ENCODE measurements at places on chromosomes 16 and 17.

- no peak for DNase-seq
Observed at GRCh38 chr17:82399041-82399441, 19.1 kb upstream of the HEXD start.

DNA sequence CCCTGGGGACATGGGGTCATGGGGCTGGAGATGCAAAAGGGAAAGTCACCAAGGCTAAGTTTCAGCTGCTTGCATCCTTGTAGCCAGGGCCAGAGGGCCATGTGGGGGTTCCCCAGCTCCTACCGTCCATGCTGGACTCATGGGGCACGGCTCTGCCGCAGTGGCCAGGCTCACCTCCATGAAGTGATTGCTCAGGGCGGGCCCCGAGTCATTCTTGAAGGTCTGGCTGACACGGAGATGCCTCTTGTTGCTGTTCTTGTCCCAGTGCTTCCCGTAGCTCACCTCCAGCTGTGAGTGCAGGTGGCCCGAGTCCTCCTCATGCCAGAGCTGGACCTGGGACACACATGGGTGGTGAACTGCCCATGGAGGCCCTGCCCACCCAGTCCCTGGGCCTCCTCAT, 114.5 kb downstream of the RMI2 start:
- no peak for DNase-seq

DNA sequence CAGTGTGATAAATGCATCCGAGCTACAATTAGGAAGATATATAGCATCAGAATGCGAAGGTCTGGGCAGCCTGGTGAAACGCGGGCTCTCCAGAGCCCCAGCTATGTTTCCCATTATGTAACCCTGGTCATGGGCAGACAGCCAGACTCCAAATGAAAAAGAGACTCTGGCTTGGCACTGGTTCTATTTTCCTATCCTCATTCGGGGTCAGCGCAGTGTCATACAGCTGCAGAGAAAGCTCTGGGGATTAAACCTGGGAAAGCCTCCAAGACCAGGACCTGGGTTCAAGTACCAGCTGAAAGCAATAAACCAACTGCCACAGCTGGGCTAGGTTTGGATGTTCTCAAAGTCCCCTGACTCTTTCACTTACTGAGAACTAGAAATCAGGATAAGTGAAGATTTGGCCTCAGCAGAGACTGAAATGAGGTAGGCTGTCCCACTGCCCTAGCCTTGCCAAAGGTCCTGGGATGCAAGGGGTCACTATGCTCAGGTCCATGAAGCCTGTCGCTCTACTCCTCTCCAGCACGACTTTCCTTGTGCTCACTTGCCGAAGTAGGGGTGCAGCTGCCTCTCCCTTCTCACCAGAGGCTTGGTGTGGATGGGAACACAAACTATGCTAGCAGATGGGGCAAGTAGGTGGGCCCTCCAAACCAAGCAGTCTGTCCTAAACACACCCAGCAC, 123.8 kb downstream of the SMG6 start:
- no peak for DNase-seq

DNA sequence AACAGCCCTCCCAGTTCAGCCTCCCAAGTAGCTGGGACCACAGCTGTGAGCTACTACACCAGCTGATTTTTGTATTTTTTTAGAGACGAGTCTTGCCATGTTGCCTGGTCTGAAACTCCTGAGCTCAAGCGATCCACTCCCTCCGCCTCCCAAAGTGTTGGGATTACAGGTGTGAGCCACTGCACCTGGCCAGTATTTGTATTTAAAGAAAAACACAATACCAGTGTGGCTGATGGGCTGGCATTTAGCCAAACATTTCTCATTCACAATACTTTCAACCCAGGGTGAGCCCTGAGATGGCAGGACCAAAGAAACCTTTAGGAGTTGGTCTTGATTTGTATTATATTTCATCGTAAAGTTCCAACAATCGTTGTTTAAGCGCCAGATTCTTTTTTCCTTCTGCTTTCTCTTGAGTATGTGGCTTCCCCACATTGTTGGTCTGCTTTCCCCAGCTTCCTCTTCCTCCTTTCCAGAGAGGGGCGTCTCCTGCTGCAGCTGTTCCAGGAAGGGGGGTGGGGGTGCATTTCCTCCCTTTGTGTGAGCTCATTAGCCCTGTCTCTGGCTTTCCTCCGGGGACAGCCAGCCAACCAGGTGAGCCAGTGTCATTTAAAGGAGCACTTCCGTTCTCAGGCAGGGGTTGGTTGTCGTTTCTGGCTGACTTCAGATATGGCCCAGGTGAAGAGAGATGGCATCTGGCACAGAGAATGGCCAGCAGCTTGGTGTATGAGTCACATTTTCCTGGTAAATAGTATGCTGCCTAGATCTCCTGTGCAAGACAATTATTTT, 79.9 kb downstream of the GPRC5B start:
- peak; percentile 32 for DNase-seq

- DNase-seq: no peak
Observed at GRCh38 chr16:8720080-8720966, 45.9 kb downstream of the ABAT start.

GRCh38 chr16:79349803-79350202, 250.7 kb downstream of the MAF start:
- DNase-seq: no peak

- no peak for DNase-seq
Observed at GRCh38 chr17:47190243-47190642, 1.1 kb upstream of the CDC27 start.

- no peak for DNase-seq
Observed at GRCh38 chr16:10297341-10298006, 88.4 kb upstream of the ATF7IP2 start.

- DNase-seq: no peak
Observed at GRCh38 chr16:19354371-19354770, 63.3 kb upstream of the TMC5 start.

Measured in activated T-cell treated with anti-CD3 and anti-CD28 coated beads, Interleukin-2, amount 50 U/mL, for 1 hour (primary cell).